Activated naive CD4-positive, alpha-beta T cell treated with anti-CD3 and anti-CD28 coated beads, Interleukin-2, amount 10 ng/mL, durations not matched to agents 7 days and 5 days (primary cell): ENCODE measurements at places on chromosomes 3 and 15.

GRCh38 chr3:13229273-13229949 lies 156.2 kb upstream of the IQSEC1 start:
- peaks cover 15% of the 10 kb centered on the region for H3K4me1 ChIP-seq
- H3K4me3 ChIP-seq: no peak overlapping the region
- DNase-seq: peak; percentile 37
- H3K27ac ChIP-seq: no peak overlapping the region
- H3K36me3 ChIP-seq: no peaks in the 10 kb centered on the region

GRCh38 chr3:171221104-171221503 lies 194.6 kb upstream of the SLC2A2 start:
- peaks cover 33% of the 10 kb centered on the region for H3K36me3 ChIP-seq
- H3K27ac ChIP-seq: no peak overlapping the region

DNA sequence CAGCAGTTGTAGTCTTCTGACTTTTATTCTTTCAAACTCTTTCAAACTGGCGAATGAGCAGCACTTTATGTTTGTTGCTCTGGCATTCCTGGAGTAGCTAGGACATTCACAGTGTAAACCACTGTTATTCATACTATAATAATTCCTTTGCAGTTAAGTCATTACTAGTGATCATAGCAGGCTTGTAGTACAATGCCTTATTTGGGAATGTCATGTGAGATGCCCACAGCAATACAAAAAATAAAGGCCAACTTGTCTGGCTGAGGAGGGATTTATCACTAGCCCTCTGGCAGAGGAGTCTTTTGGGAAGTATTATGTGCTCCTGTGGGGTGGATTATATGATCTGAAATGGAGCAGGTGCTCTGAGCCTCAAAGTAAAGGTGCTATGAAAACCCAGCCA lies 197.2 kb downstream of the VGLL3 start:
- no peak overlapping the region for H3K4me3 ChIP-seq
- no peaks in the 10 kb centered on the region for H3K4me1 ChIP-seq
- H3K27ac ChIP-seq: no peak overlapping the region
- no peaks in the 10 kb centered on the region for H3K27me3 ChIP-seq

GRCh38 chr15:29242456-29243242 lies 27.0 kb downstream of the NSMCE3 start:
- H3K4me3 ChIP-seq: no peak overlapping the region
- H3K4me1 ChIP-seq: no peaks in the 10 kb centered on the region
- DNase-seq: no peak
- peaks cover 9% of the 10 kb centered on the region for H3K27me3 ChIP-seq
- H3K36me3 ChIP-seq: no peaks in the 10 kb centered on the region
- no peak overlapping the region for H3K27ac ChIP-seq

DNA sequence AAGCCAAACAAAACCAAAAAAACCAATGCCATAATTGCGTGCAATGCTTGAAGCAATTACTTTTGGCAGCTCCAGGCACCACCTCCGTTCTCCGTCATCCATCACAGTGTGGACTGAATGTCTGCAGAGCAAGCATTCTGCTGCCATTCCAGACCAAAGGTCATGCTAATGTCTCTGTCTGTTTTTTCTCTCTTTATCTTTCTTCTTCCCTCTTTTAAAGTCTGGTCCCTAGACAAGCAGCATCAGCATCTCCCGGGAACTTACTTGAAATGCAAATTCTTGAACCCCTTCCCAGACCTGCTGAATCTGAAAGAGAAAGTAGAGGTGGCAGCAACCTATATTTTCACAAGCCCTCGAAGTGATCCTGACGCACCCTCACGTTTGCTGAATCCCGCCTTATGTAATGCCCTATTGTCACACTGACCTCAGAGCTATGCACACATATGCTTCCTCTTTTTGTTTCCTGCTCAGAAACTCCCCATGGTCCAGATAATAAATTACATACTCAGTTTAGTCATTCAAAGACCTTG lies 297.3 kb upstream of the PROK2 start:
- H3K4me1 ChIP-seq: peaks cover 14% of the 10 kb centered on the region
- no peak overlapping the region for H3K27ac ChIP-seq

DNA sequence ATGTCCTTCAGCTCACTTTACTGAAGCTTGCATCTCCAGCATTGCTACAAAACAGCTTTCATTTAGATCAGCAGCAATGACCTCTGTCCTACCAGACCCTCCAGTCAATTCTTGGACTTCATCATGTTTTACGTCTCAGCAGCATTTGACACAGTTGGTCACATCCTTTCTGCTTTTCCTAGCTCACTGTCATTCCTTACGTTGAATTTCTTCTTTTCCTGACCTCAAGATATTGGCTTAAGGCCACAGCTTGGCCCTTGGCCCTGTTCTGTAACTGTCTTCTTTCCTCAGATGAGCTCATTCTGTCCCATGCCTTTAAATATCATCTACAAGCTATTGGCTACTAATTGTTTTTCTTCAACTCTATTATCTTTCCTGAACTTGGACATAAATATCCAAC lies 576.2 kb upstream of the KCNMB2 start:
- no peak for DNase-seq
- no peak overlapping the region for H3K27ac ChIP-seq
- no peaks in the 10 kb centered on the region for H3K36me3 ChIP-seq
- no peak overlapping the region for H3K4me3 ChIP-seq

DNA sequence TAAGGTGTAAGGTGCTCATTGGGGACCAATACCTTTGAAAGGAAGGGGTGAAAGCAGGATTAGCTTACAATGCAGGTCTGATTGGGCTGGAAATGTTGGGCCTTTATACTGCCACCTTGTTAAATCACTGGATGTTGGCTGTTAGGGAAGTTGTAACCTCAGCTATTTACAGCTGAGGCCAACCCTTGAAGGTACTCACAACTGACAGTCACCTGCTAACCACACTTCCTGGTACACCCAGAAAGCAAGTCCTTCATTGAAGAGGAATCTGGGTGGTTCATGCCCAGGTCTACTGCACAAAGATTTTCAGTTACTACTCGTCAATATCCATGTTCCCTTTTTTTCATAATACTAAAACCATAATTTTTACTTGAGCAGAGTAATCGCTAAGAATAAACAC lies 65.4 kb upstream of the CLDN18 start:
- no peak overlapping the region for H3K4me3 ChIP-seq
- no peaks in the 10 kb centered on the region for H3K4me1 ChIP-seq
- H3K36me3 ChIP-seq: no peaks in the 10 kb centered on the region
- DNase-seq: no peak
- no peaks in the 10 kb centered on the region for H3K27me3 ChIP-seq

DNA sequence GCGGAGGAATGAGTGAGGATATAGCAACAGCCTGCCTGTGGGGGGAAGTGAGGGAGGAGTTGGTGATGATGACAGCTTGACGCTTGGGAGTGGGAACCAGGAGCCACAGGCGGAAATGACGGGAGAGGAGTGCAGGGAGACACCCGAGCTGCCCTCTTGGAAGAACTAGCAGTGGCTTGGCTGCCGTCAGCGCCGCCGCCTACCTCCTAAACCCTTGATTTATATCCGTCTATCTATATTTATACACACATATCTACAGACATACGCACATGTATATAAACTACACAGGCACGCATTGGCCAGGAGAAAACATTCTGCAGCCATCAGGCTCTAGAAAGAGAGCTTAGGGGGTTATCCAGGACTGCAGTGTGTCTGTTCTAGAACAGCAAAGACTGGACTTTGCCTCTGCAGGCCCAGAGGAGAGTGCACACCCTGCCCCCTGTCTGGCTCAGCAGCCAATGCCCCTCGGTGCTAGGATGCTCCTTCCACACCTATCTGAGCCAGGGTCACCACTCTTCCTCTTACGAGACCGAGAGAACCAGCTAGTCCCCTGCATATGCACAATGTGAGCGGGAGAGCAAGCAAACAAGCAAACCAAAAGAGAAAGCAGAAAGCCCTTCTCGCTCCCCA lies 45.3 kb upstream of the MAGEF1 start:
- no peak overlapping the region for H3K27ac ChIP-seq
- no peak for DNase-seq
- H3K27me3 ChIP-seq: peaks cover 45% of the 10 kb centered on the region
- no peaks in the 10 kb centered on the region for H3K4me1 ChIP-seq
- no peak overlapping the region for H3K4me3 ChIP-seq
- no peaks in the 10 kb centered on the region for H3K36me3 ChIP-seq

DNA sequence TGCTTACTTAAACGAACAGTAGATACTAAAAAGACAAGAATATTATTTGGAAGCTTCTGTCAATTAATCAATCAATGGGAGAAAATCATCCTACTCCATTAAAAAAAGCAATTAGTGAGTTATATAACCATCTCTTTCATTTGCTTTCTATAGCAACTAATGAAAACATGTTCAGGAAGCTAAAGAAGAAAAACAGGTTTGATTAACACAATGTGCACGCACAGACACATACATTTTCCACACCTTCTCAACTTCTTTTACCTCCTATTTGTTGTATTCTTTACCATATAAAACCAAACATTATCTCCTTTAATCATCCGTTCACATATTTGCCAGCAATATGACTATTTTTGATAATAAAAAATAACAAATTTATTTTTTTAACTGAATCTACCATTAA lies 111.3 kb downstream of the GBE1 start:
- H3K36me3 ChIP-seq: no peaks in the 10 kb centered on the region
- no peak overlapping the region for H3K27ac ChIP-seq
- no peaks in the 10 kb centered on the region for H3K27me3 ChIP-seq
- no peak overlapping the region for H3K4me3 ChIP-seq

GRCh38 chr3:9118222-9118621 lies 131.2 kb downstream of the SRGAP3 start:
- no peaks in the 10 kb centered on the region for H3K36me3 ChIP-seq
- no peaks in the 10 kb centered on the region for H3K4me1 ChIP-seq
- H3K27me3 ChIP-seq: no peaks in the 10 kb centered on the region
- no peak for DNase-seq

DNA sequence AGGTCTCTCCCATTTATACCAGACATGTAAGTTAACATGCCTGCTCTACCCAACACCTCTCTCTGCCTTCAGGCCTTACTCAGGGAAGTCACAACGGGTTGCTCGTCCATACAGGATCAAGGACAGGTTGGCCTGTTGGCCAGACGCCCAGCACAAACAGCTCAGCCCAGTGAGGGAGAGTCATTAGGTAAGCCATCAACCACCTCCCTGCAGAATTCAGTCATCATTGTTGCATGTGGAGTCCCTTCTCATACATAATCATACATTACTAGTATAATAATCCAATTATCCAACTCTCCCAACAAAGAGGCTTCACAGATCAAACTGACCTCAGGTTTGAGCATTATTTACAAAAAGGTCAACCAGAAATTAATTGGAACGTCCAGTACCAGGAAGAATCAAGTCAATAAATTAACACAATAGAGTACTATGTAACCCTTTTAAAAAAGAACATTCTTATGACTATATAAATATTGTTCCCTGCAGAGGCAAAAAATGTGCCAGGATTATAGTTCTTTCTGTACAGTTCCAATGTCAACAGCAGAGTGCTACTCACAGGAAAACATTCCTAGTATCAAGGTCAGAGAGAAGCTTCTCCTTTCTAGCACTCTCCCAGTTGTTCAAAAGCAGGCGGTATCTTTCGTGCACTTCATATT lies 33.2 kb downstream of the HOMER2 start:
- H3K36me3 ChIP-seq: no peaks in the 10 kb centered on the region
- H3K4me1 ChIP-seq: no peaks in the 10 kb centered on the region
- no peak overlapping the region for H3K27ac ChIP-seq
- peaks cover 4% of the 10 kb centered on the region for H3K27me3 ChIP-seq
- DNase-seq: no peak
- no peak overlapping the region for H3K4me3 ChIP-seq

DNA sequence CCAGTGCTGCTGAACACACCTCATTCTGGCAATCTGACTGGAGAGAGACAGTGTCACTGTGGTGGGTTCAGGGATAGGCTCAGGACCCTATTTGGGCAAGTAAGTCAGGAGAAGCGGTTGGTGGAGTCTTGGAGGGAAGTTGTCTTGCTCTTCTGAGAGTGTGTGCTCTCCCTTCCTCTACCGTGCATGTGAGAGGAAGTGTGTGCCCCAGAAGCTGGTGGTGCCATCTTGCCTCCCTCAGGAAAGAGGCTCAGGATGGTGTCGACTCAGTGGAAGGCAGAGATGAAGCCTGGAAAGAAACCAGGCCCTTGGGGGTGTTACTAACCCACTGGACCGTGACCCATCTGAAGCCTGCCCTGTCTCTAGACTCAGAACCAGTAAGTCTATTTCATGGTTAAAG lies 6.8 kb upstream of the RARRES1 start:
- peaks cover 14% of the 10 kb centered on the region for H3K4me1 ChIP-seq
- H3K27me3 ChIP-seq: no peaks in the 10 kb centered on the region
- H3K36me3 ChIP-seq: no peaks in the 10 kb centered on the region
- H3K27ac ChIP-seq: no peak overlapping the region

DNA sequence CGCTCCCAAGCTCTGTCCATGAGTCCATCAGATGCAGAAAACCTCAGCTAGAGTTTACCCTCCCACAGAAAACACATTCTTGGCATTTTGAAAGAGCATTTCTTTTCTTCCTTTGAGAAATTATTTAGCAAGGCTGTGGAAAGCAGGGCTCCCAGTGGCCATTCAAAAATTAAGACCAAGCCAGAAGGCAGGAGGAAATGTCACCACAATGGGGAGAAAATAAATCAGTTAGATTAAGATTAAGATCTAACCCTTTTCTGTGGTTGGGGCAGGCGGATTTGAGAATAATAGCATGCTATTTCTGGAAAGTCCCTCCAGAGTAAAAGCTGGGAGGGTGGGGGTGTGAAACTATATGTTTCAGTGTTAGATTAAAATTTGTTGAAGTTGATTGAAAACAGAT lies 20.2 kb downstream of the LRIG1 start:
- peak; percentile 57 for DNase-seq
- peaks cover 35% of the 10 kb centered on the region for H3K36me3 ChIP-seq

DNA sequence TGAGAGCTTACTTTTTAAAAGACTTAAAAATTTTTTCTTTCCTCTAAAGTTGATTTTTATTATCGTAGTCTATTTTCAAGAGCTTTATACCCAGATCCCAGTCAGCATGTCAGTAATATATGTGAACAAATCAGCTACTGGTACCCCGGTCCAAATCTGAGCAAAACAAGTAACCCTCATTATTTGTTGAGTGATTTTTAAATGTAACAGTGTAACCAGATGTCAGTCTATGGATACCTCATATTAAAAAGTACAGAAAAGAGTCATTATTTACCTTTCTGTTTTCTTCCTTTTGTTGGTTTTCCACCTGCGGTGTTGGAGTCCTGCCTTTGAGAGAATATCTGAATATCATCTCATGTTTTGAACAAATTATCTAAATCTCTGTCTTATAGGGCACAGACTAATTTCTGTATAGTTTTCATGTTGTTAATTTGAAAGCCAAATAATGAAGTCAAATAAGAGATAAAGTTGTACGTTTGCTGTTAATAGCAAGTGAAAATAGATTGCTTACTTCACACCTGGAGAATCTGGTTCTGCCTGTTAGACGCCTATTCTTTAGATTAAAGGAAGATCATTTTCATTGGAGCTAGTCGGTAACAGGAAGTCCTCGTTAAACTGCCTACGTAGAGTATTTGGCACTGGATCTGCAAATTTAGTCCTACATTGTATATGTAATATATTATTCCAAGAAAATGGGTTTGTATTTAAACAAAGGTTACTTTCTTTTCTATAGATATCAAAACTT lies at the start of gene STX19:
Gene STX19 (minus strand): TSS at position 505 of the 745 bp plus-strand sequence. CDS start 13,328 bp downstream, outside the sequence.
- no peak for DNase-seq
- no peaks in the 10 kb centered on the region for H3K27me3 ChIP-seq
- no peak within 1 kb of the TSS for H3K27ac ChIP-seq

GRCh38 chr15:37055481-37055880 lies 44.9 kb downstream of the MEIS2 start:
- H3K4me1 ChIP-seq: no peaks in the 10 kb centered on the region
- H3K4me3 ChIP-seq: no peak overlapping the region
- H3K27me3 ChIP-seq: no peaks in the 10 kb centered on the region
- DNase-seq: no peak

- H3K4me3 ChIP-seq: no peak overlapping the region
- no peaks in the 10 kb centered on the region for H3K4me1 ChIP-seq
- no peak for DNase-seq
- H3K27me3 ChIP-seq: no peaks in the 10 kb centered on the region
- H3K36me3 ChIP-seq: no peaks in the 10 kb centered on the region
- no peak overlapping the region for H3K27ac ChIP-seq
Measured at GRCh38 chr3:159627229-159627628, 361.4 kb upstream of the IL12A start.
